Daoy (cell line): ENCODE measurements at places on chromosomes 11 and 22. TPM values are rescaled to one million over a fixed set of nuclear protein-coding genes. Genes with fewer than 3 reads are reported as not detected.

- DNase-seq, result no peak
These were observed 13.6 kb downstream of the KRTAP5-5 start for GRCh38 chr11:1643146-1643690.

- no peak for DNase-seq
These were observed 20.7 kb upstream of the NAV2 start for GRCh38 chr11:19691815-19692500.

- DNase-seq, result no peak
These were observed 10.2 kb downstream of the GLB1L2 start for GRCh38 chr11:134341805-134342571.

- no peak for DNase-seq
These were observed 79.7 kb downstream of the PPFIBP2 start for GRCh38 chr11:7593481-7593880.

DNA sequence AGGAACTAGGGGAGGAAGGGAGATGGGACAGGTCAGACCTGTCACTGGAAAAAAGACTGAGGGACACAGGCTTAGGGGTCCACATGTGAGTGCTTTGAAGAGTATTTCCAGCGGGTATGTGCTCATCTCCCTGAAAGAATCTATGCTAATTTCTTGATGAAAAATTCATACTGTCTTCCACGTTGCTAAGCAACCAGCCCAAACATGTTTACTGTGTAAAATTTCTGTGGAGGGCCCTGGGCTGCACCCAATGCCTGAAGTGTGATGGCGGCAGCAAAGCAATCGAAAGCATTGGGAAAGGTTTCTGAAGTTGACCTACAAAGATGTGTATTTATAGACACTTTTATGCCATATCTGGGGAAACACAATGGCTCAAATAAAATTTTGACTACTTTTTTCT lies 7.4 kb downstream of the SYT13 start:
- DNase-seq, result no peak

- no peak for DNase-seq
These were observed at the start of gene PDE2A for GRCh38 chr11:72673943-72674828. Gene PDE2A (minus strand): TSS chr11:72674422. CDS start chr11:72674207, 215 bp downstream.

Gene USP2
- total RNA-seq, result 0.27 and 0.51 TPM in 2 replicates

Gene KRTAP5-10
- not detected in 2 replicates for total RNA-seq

Gene SBF2
- total RNA-seq, result 19.4 and 23.4 TPM in 2 replicates

Gene PKNOX2
- 0.54 and 1.4 TPM in 2 replicates for total RNA-seq
